Dorsolateral prefrontal cortex (tissue), 122 donors: ENCODE measurements at places on chromosomes 5 and 9.

GRCh38 chr5:78553580-78554353 lies 94.8 kb downstream of the LHFPL2 start:
- DNase-seq, result no peak

- DNase-seq, result no peak
Observed at GRCh38 chr5:172147857-172148256, 40.2 kb downstream of the STK10 start.

DNA sequence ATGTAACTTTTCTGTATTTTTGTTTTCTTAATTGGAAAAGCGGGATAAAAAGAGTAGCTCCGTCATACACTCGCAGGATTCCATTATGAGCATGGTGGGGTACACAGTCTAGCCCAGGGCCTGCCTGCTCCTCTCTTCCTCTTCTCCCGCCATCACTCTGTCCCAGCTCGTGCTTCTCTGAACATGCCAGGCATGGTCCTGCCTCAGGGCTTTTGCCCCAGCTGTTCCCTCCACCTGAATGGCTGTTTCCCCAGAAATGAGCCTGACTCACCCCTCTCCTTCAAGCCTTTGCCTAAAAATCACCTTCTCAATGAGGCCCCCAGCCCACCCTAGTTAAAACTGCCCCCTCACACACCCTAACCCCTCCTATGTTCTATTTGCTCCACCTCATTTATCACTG lies 4.5 kb downstream of the CORO2A start:
- DNase-seq, result no peak

GRCh38 chr5:141942185-141942857 lies 15.7 kb downstream of the PCDH12 start:
- DNase-seq, result no peak

DNA sequence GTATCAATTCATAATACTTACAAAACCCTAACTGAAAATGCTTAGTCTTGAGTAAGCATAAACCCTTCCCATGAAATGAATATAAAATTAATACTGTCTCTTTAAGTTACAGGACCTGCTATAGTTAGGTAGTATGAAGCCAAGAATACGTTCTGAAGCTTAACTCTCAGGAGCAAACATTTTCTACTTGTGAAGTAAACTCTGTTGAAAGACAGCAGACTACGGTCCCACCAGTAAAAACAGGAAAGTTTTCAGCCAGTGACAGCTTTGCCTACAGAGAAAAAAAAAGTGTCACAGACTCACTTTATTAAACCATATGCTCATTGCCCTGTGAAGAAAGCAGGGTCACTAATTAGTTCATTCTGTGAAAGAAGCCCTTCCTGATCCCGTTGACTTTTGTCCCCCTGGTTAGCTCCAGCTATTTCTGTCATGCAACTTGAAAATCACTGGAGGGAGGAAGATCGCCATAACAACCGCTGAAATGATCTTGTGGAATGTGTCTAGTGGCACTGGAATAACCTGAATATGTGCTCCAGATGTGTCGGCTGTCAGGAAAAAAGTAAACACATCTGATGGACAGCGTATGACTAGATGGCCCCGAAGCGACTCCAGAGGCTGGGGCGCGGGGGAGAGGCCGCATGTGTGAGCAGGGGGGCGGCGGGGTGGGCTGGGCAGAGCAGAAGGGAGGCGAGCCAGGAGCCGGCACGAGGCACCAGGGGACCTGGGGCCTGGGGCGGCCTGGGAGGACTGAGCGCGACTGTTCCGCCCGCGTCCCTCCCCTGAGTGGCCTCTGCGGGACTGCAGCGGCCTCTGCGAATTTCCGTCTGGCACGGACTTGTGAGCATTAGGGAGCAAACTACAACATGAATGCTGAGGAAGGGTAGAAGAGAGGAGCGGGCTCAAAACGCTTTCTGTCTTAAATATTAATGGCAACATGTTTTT lies 41.9 kb downstream of the BNC2 start:
- no peak for DNase-seq

- DNase-seq, result no peak
Observed at GRCh38 chr5:1204693-1205242, 3.4 kb downstream of the SLC6A19 start.

- DNase-seq, result no peak
Observed at GRCh38 chr9:38134611-38135237, 65.7 kb upstream of the SHB start.

DNA sequence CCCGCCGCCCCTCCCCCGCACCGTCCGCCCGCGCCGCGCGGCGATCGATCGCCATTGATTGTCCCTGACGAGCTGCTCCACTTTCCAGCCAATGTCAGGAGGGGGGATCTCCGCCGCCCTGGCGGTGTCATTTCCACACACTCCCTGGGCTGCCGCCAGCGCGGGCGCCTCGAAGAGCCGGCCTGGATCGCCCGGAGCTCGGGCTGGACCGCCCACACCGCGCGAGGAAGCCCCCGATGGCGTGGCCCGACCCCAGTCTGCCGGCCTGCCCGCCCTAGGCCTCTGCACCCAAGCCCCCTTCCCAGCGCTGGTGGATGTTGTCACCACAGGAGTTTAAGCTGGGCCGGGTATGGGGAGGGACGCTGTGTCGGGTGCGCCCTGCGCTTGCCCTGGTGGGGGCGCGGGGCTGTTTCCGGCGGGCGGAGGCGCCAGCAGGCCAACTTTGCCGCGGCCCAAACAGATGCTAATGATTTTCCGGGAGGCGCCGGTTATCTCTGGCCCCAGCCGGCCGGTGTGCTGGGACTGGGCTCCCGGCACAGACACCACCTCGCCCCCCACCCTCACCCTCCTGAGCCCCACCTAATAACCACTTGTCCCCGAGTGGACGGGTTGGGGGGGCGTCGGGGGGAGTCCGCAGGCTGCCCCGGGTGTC lies 10.6 kb upstream of the CXXC5 start:
- DNase-seq, result peak; percentile 77

GRCh38 chr9:33158843-33159776 lies 8.0 kb downstream of the B4GALT1 start:
- no peak for DNase-seq

GRCh38 chr5:175610898-175611297 lies 47.0 kb upstream of the HRH2 start:
- DNase-seq, result no peak

DNA sequence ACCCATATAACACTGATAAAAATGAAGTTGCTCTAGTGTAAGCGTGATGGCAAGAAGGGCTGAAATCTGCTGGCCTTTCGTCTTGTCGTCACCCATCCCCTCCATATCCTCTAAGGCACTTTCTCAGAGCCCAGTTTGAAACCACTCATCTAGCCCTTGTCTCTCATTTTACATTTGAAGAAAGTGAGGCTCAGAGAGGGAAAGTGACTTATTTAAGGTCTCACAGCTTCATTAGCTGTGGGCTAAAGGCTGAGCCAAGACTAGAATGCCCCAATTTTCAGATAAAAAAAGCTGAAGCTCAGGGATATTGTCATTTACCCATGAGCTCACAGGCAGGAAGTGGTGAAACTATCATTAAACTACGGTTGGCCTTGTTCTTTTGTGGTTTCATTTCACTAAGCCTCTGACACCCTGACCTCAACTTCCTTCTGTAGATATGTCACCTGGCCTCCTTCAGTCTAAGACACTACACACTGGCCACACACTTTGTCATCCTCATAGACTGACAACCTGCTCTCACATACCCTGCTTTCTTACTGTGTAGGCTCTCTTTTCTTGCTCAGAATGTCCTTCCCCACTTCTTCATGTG lies 176.7 kb upstream of the DMAC1 start:
- DNase-seq, result no peak

- DNase-seq, result no peak
Observed at GRCh38 chr5:546376-546908, 22.2 kb upstream of the SLC9A3 start.

GRCh38 chr9:114592356-114592755 lies 4.8 kb downstream of the ATP6V1G1 start:
- no peak for DNase-seq

DNA sequence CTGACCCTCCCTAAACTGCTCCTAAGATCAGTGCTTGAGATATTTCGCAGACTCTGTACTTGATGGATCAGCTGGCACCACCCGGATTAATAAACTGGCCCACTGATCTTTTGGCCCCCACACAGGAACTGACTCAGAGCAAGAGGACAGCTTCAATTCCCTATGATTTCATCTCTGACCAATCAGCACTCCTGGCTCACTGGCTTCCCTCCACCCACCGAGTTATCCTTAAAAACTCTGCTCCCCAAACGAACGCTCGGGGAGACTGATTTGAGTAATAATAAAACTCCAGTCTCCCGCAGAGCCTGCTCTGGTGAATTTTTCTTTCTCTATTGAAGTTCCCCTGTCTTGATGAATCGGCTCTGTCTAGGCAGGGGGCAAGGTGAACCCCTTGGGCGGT lies 36.5 kb upstream of the CD180 start:
- no peak for DNase-seq

DNA sequence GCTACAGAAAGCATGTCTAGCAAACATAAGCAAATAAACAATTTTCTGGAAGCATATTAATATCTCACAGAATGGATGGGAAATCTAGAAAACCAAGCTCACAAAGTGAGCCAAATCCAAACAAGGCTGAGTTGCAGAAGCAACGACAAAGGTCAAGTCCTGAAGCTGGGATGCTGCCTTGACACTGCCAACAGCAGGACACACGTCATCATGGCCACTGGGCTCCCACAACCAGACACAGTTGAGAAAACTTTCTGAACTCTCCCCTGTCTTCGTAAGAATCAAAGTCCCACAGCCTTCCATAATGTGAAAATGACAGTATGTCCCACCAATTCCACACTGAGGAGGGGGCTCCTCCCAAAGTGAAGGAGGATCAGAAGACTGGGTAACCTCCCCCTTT lies 37.6 kb downstream of the EPB41L4A start:
- DNase-seq, result no peak

DNA sequence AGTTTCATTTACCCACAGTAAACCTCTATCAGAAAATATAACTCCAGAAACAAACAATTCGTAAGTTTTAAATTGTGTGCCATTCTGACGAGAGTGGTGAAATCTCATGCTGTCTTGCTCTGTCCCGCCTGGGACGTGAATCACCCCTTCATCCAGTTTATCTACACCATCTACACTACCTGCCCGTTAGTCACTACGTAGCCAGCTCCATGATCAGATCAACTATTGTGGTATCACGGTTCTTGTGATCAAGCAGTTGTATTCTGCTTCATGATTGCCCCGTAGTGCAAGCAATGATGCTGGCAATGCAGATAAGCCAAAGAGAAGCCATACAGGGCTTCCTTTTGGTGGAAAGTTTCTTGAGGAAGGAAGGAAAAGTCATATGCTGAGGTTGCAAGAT lies 150.3 kb downstream of the GOLPH3 start:
- no peak for DNase-seq

- DNase-seq, result no peak
Observed at GRCh38 chr5:68231414-68232076, 16.0 kb downstream of the PIK3R1 start.

DNA sequence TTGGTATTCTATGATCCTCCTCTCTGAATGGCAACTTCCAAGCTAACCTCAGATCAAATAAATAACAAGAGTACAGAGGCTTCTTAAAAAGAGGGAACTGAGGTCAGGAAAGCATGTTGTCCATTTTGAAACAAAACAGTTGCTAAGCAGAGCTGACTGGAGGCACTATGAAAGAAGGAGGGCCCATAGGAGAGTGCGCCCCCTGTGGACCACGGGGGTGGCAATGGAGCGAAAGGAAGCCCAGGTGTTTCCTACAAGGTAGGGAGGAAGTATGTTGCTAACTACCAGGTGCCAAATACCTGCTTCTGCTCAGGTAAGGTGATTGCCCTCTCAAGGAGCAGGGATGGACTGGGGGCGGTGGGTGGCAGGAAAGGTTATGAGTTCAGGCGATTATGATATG lies 101.8 kb upstream of the MAST4 start:
- DNase-seq, result no peak

- DNase-seq, result no peak
Observed at GRCh38 chr5:163995206-163995605, 489.8 kb downstream of the MAT2B start.

GRCh38 chr9:137123468-137123837 lies 8.9 kb upstream of the DPP7 start:
- no peak for DNase-seq

GRCh38 chr5:3023656-3024055 lies 272.2 kb upstream of the IRX2 start:
- no peak for DNase-seq

GRCh38 chr5:29899583-29899982 lies 1293.9 kb upstream of the CDH6 start:
- no peak for DNase-seq
